ENCODE measurements at places on chromosomes 2 and 18.

- no peak for DNase-seq
Observed at GRCh38 chr2:46338674-46339073, 41.5 kb downstream of the EPAS1 start.

DNA sequence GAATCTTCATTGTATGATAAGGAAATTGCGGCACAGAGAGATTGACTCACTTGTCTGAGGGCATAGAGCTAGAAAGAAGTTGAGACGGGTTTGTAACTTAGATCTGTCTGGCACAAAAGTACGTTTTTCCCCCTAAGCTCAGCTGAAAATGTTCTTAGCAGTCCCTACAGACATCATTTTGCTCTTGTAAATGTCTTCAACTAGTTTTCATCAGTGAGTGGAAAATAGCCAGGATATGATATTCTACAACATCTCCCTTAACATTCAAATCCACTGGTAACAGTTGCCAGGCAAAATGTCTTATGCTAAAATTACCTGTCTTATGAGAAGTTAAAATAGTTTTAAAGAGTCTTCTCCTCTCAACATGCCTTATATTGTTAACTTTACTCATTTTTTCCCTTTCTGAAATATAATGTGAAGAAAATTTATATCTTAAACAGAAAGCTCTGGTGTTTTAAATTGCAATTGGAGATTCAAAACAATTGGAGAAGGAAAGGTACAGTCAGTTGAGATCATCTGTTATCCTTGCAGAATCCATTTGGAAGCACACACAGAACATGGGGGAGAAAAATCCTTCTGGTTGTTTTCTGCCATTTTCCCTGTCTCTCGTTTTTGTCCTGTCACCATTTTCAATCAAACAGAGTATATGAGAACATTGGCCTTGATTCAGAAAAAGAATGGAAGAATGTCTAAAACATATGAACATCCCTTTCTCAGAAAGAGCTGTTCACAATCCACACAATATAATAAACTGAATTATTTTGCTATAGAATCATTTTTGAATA, 255.0 kb downstream of the TRIB2 start:
- DNase-seq: no peak

- no peak for DNase-seq
Observed at GRCh38 chr2:142885543-142885942, 8.1 kb downstream of the KYNU start.

- no peak for DNase-seq
Observed at GRCh38 chr2:26898480-26899078, 50.6 kb downstream of the DPYSL5 start.

- no peak for DNase-seq
Observed at GRCh38 chr2:71715951-71716696, 262.8 kb downstream of the DYSF start.

DNA sequence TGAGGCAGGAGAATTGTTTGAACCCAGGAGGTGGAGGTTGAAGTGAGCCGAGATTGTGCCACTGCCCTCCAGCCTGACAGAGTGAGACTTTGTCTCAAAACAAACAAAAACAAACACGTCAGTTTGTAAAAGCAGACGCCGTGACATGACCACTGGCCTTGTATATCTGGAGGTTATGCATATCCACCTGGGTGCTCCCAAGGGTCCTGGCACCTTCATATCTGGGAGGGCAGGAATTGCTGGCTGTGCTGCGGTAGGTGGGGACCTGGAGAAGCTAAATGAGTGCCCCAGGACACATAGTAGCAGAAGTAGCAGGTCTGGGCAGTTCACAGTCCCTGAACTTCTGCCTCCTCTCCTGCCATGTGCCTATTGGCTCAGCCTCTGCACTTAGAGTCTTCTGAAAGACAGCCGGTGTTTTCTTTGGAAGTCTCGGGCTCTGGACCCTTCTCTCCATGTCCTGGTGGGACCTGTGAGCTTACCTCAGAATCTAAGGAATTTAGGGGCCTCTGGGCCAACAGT, 30.9 kb upstream of the IL1R2 start:
- no peak for DNase-seq

DNA sequence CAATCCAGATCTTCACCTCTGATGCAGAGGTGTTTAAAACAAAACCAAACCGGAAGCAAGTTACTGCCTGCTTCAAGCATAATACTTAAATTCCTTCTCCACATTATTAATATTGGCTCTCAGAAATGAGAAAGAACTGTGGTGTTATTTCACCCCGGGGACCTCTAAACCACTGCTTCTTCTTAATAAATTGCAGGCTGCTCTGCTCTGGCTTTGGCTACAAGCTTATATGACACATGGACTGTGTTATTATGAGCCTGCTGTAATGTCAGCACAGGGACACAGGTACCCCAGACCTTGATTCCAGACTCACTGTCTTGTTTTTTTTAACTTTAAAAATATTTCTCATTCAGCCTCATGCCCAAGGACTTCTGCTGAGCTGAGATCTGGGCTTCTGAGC, 45.1 kb downstream of the ST6GAL2 start:
- DNase-seq: no peak
